Natural killer cell (primary cell): ENCODE measurements at places on chromosomes 3 and 15. TPM values are rescaled to one million over a fixed set of nuclear protein-coding genes. Genes with fewer than 3 reads are reported as not detected.

The RAB43 gene
- 47.2 TPM for total RNA-seq

The RNU5B-1 gene
- total RNA-seq = not detected

The ST8SIA2 gene
- not detected for total RNA-seq

The GOLGA8Q gene
- 4.1 TPM for total RNA-seq

The GRAMD1C gene
- total RNA-seq = 3.9 TPM

The ACKR2 gene
- 0.72 TPM for total RNA-seq

The TRPM7 gene
- 50.9 TPM for total RNA-seq

The ALCAM gene
- 1.5 TPM for total RNA-seq

The CIDEC gene
- not detected for total RNA-seq

The UMPS gene
- total RNA-seq = 9.1 TPM

- DNase-seq = no peak
These were observed 23.3 kb upstream of the IREB2 start for GRCh38 chr15:78414621-78415250.

GRCh38 chr3:22537560-22537959 is 665.6 kb upstream of the UBE2E2 start:
- no peak for DNase-seq

DNA sequence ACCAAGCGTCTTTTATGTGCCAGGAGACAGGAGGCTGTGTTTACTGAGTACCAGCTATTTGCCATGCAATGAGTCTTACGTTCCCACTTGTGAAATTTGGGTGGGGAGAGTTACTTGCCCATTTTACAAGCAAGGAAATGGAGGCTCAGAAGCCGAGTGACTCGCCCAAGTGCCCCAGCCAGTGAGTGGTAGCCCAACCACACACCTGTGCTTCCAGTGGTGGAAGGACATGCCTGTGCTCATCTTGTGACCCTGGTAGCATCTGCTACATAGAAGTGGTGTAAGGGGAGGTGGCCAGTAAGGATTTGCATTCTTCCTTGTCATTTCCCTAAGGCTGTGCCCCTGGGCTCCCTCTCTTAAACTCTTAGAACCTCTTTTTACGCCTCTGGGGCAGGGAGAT is 49.3 kb downstream of the FBLN2 start:
- no peak for DNase-seq

- DNase-seq = peak; percentile 24
These were observed 27.6 kb downstream of the LRIG1 start for GRCh38 chr3:66473181-66473580.

GRCh38 chr3:123664753-123665152 is 79.9 kb upstream of the HACD2 start:
- DNase-seq = no peak

DNA sequence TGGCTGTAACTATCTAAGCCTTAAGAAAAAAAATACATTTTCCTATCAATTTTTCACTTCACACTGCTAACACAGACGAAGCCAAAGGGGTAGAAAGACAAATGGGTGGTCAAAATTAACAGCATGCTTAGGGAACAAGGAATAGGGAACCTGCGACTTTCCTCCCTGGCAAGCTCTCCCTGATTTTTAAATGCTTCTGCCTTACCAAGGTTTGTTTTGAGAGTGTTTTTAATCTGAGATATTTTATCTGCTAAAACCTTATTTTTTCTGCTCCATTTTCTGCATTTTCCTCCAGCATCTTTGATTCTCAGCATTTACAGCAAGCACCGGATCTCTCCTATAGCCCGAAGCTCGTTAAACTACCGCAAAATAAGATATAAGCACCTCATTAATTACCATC is 214.4 kb downstream of the RORA start:
- DNase-seq = no peak

DNA sequence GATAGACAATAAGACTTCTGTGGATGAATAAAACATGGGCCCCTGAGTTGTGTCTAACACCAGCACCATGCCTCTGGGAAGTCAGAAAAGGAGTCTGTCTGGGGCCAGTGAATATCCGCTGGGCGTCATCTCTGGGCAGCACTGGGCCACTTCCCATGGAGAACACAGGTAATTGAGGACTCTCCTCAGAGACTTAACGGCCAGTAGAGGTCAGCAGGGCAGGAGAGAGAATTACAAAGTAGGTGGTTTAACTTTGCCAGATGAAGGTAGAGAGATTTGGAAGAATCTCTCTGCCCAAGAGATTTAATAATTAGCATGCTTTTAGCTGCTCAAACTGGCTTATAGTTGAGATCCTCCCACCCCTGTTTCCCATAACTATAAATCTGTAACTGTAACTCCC is 65.7 kb downstream of the OCA2 start:
- no peak for DNase-seq

DNA sequence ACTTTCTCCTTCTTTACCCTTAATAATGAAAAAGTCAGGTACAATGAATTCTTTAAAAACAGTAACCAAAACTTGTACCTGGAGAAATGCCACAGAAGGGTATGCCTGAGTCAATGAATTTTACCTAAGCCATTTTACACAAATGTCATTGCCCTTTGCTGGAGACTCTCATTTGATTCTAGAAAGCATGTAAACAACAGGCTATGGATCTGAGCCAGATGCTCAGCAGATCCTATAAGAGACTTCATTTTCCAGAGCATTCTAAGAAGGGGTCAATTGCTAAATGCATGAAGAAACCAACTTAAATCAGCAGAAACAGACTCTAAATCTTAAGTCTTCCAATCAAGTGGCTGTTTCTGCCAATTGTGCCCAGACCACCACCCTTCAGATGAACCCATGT is 83.8 kb upstream of the GALNT15 start:
- DNase-seq = no peak

GRCh38 chr15:89664441-89665350 is 9.4 kb upstream of the KIF7 start:
- no peak for DNase-seq

DNA sequence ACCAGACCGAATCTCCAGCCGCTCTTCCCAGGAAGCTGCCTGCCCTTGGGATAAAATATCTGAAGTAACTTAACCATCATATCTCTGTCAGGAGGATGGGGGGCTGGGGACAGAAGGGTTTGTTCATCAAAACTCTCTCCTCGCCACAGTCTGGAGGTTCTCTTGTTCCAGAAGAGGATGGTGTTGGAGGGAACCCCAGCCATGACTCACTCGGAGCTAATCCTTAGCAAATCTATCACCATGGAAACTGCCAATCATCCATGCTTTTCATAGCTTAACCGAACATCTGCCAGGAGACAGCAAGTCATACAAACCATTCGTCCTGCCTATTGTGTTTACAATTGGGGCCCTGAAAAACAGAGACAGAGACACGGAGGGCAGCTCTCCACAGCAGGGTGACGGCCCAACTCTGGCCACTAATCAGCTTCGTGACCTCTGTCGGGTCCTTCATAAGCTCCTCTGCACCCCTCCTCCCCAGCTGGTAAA is 73.8 kb upstream of the HEG1 start:
- no peak for DNase-seq

DNA sequence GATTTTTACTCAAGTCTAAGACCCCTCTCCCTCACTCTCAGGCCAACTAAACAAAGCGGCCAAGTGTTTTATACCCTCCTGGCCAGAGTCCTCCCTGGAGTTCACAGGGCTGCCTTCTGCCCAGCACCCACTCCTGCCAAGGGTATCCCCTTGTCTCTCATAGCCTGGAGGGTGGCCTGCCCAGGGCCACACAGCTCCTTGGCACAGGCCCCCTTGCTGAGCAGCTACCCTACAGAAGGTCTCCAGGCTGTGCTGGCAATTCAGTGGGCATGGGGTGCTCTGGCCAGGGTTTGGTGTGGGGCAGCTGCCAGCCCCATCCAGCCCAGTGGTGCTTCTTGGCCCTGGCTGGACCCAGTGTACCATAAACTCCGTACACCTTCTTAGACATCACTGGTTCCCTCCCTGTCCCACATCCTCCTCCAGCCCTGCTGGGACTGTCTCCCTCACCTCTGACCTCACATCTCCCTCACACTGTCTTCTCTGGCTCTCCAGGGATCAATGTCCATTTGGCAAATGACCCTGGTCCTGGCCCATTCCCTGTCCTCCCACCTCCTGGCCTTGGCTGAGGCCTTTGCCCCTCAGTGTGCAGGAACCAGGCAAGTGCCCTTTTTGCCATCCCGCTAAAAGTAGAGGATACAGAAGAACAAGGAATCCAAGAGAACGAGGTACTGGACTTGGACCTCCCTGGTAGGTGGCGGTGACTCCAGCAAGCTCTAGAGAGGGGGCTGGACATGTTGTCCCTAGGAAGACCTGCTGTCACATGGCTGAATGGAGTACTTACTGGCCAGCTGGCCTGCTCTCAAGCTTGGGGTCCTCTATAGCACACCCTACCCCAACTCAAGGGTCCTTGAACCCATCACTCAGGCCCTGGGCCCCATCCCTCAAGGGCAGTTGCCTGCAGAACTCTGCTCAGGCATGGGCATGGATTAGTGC is 50.0 kb upstream of the TRPM1 start:
- DNase-seq = no peak

DNA sequence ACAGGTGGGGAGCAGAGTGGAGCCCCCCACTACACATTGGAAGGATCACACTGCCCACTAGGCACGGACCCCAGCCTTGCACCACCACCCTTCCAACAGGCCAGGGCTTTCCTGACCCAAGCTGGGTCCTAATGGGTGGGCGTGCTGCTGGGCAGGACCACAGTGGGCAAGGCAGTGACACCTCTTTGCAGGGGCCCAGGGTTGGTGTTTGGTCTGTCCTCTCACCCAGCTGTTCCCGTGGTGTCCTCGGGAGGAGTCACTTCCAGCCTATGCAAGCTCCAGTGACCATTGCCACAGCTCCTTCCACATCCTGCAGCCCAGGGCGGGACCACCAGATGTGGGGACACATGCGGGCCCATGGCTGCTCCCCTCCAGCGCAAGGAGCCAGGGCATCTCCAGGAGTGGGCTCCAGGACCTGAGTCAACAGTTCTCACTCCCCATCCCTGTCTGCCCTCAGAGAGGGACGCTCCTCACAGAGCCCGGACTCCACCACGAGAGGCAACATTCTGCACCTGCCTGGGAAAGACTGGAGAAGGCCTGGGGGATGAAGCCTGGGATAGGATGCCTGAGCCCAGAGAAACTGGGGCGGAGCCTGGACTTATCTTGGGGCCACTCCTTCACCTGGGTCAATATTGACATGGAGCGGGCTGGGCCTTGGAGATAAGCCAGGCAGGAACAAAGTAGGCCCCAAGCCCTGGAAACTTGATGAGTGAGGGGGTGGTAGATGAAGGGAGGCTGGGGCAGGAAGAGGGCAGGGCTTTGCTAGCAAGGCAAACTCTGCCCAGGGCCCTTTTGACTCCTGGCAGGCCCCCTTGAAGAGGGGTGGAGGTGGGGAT is 3.9 kb upstream of the VILL start:
- DNase-seq = no peak

GRCh38 chr15:78437107-78437761 is 782 bp upstream of the IREB2 start:
- no peak for DNase-seq

- DNase-seq = no peak
These were observed 11.0 kb upstream of the KCNMB2 start for GRCh38 chr3:178525251-178525650.

DNA sequence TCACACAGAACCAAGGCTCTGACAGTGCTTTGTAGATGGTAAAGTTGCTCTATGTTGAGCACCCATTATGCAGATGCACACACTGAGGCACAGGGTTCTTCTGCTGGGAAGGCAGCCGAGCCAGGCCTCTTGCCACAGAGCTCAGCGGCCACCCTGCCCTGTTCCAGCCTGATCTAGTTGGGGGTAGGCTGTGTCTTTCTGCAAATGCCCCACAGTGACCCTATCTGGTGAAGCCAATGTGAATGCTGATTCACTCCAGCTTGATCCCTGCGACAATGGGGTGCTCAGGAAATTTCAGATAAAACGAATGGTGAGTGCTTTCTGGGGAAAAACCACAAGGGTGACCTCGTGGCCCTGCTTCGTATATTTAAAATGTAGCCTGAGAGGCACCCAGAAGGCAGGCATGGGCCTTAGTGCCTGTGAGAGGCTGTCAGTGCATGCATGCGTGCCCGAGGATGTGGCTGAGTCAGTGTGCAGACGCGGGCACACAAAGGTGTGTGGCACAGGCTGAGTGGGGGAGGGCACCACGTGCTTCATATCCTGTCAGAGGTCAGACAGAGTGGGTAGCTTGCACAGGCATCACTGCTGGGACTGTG is 85.7 kb downstream of the ATP2B2 start:
- peak; percentile 53 for DNase-seq

DNA sequence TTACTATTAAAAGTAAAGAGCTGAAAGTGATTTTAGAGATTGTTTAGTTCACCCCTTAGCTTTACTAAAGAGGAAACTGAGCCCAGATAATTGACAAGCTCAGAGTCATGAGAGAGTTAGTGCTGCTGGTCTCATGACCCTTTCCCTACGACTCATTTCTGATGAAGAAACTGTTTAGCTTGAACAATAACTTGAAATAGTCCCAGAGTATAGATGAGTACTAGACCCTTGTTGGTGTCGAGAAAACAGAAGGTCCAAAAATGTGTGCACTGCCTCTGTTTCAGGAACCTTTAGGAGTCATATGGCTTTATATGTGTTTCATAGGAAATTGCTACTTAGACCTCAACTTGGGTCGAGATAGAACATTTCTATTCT is 58.2 kb downstream of the IL16 start:
- no peak for DNase-seq

DNA sequence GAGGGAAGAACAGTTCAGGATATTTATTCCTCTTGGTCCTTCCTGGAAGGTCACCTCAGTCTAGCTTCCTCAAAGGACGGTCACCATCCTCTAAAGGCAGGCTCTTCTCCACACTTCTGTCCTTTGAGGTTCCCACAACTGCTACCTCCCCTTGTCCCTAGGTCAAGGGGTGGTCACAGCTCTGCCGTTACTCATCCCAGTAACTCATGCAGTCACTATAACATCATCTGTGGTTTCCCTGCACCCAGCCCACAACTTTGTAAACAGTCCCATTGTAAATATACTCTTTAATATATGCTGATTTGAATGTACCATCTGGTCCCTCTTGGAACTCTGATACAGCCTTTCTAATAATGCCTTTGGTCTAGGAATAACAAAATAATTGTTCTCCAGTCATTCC is 887.4 kb downstream of the FHIT start:
- no peak for DNase-seq

DNA sequence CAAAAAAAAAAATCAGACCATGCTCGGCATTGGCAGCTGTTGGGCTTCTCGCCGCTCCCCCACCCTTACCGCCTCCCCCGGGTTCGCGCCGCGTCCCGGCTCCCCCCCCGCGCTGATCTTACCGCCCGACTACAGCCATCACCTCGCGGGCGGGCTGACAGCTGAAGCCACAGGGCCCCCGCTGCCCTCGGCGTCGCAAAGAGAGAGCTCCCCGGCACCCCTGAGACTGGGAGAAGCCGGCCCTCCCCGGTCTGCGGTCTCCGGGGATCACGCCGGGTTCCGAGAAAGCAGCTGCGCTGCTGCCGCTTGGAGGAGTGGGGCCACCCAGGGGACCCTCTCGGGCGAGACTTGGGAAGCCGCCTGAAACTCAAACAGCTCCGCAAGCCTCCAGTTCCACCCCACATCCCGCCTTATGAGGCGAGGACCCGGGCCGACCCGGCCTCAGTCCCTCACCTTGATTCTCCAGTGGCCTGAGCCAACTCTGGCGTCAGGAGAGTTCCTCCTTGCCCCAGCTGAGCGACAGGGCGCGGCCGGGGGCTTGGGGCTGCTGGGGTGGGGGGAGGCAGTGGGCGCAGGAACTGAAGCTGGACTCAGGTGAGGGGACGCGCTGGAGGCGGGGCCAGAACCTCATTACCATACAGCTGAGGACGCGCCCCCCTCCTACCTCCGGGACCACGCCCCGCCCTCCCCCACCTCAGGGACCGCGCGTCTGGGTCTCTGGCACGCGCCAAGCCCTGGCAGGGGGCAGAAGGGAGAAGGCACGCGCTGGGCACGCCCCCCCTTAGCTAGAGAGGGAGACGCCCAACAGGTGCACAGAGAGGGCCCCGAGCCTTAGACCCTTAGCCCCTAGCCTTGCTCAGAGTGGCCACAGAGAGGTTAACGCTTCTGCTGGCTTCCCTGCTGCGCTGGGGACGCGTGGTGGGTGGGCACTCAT is 1.0 kb upstream of the DLL4 start:
- DNase-seq = peak; percentile 39
